ENCODE measurements at places on chromosomes 5 and 9. TPM values are rescaled to one million over a fixed set of nuclear protein-coding genes. Genes with fewer than 3 reads are reported as not detected.

FOXD4L4 gene
- total RNA-seq = not detected

PCDHA9 gene
- total RNA-seq = 0.30 TPM

DAPK1 gene
- 27.5 TPM for total RNA-seq

GRCh38 chr5:16679863-16680262, 63.1 kb upstream of the RETREG1 start:
- H3K27ac ChIP-seq = no peak overlapping the region
- H3K27me3 ChIP-seq = no peaks in the 10 kb centered on the region
- no peak for DNase-seq
- H3K4me1 ChIP-seq = no peaks in the 10 kb centered on the region
- no peaks in the 10 kb centered on the region for H3K36me3 ChIP-seq
- no peak overlapping the region for H3K4me3 ChIP-seq

- H3K27ac ChIP-seq = no peak overlapping the region
- no peaks in the 10 kb centered on the region for H3K4me1 ChIP-seq
- H3K27me3 ChIP-seq = no peaks in the 10 kb centered on the region
- no peaks in the 10 kb centered on the region for H3K36me3 ChIP-seq
Observed at GRCh38 chr5:106755789-106756188, 914.9 kb downstream of the EFNA5 start.

- no peak for DNase-seq
- H3K36me3 ChIP-seq = no peaks in the 10 kb centered on the region
- no peak overlapping the region for H3K27ac ChIP-seq
- no peaks in the 10 kb centered on the region for H3K27me3 ChIP-seq
- H3K4me1 ChIP-seq = peaks cover 6% of the 10 kb centered on the region
- H3K4me3 ChIP-seq = no peak overlapping the region
Observed at GRCh38 chr5:72559866-72560766, 52.9 kb upstream of the ZNF366 start.

- H3K27me3 ChIP-seq = no peaks in the 10 kb centered on the region
- H3K27ac ChIP-seq = no peak overlapping the region
- no peak overlapping the region for H3K4me3 ChIP-seq
- DNase-seq = no peak
Observed at GRCh38 chr5:26482076-26482809, 556.1 kb downstream of the CDH9 start.

GRCh38 chr9:69655065-69655464, 17.1 kb downstream of the APBA1 start:
- no peaks in the 10 kb centered on the region for H3K27me3 ChIP-seq
- H3K36me3 ChIP-seq = no peaks in the 10 kb centered on the region
- H3K4me1 ChIP-seq = no peaks in the 10 kb centered on the region
- no peak for DNase-seq
- H3K27ac ChIP-seq = no peak overlapping the region

DNA sequence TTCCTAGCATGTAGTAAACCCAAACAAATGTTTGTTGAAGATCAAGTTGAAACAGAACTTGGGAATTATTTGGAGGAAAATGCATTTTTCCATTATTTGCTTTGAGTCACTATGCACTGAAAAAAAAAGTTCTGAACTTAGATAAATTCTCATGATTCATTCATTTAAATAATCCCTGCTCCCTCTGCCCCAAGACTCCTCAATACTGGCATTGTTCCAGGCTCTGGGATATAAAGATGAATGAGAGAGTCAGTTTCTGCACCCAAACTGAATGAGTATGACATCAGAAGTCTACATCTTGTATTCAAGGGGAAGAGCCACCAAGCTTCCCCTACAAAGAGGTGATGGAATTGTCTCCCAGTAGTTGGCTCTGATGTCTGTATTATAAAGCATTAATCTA, 123.9 kb downstream of the SEC61B start:
- DNase-seq = no peak
- H3K4me1 ChIP-seq = no peaks in the 10 kb centered on the region
- H3K27ac ChIP-seq = no peak overlapping the region
- no peaks in the 10 kb centered on the region for H3K27me3 ChIP-seq
- H3K4me3 ChIP-seq = no peak overlapping the region

- peaks cover 15% of the 10 kb centered on the region for H3K4me1 ChIP-seq
- H3K4me3 ChIP-seq = no peak overlapping the region
- DNase-seq = no peak
- no peak overlapping the region for H3K27ac ChIP-seq
- H3K36me3 ChIP-seq = no peaks in the 10 kb centered on the region
- no peaks in the 10 kb centered on the region for H3K27me3 ChIP-seq
Observed at GRCh38 chr5:160075073-160075472, 44.2 kb downstream of the PWWP2A start.

Measured in adrenal gland (tissue), 19 donors.